ENCODE measurements at places on chromosomes 11 and 22. TPM values are rescaled to one million over a fixed set of nuclear protein-coding genes. Genes with fewer than 3 reads are reported as not detected.

ANO5 gene
- total RNA-seq = under 0.01 TPM

TPH1 gene
- total RNA-seq = not detected

TCIRG1 gene
- total RNA-seq = 109 TPM

PAMR1 gene
- total RNA-seq = 219 TPM

GRM5 gene
- total RNA-seq = not detected

GRAP2 gene
- total RNA-seq = not detected

CEP126 gene
- 1.5 TPM for total RNA-seq

LDHAL6A gene
- total RNA-seq = not detected

TMEM191B gene
- 0.47 TPM for total RNA-seq

CSRP3 gene
- total RNA-seq = not detected

OR52E8 gene
- total RNA-seq = not detected

CCDC73 gene
- total RNA-seq = not detected

MAFF gene
- total RNA-seq = 19.8 TPM

MRE11 gene
- total RNA-seq = 6.6 TPM

RIMBP3B gene
- 0.09 TPM for total RNA-seq

GVQW3 gene
- total RNA-seq = 0.47 TPM

PHETA2 gene
- 14.6 TPM for total RNA-seq

CELSR1 gene
- total RNA-seq = 1.1 TPM

SLC43A3 gene
- total RNA-seq = 32.3 TPM

TMEM86A gene
- total RNA-seq = 1.2 TPM

NCAM1 gene
- total RNA-seq = 17.3 TPM

YDJC gene
- 66.5 TPM for total RNA-seq

SLC22A12 gene
- total RNA-seq = not detected

KCTD21 gene
- total RNA-seq = 10.6 TPM

KCNJ11 gene
- total RNA-seq = not detected

TMA7B gene
- not detected for total RNA-seq

SLC29A2 gene
- 0.26 TPM for total RNA-seq

ACP2 gene
- total RNA-seq = 28.6 TPM

LARGE2 gene
- not detected for total RNA-seq

WBP2NL gene
- not detected for total RNA-seq

NOX4 gene
- total RNA-seq = 0.12 TPM

OR52A1 gene
- total RNA-seq = not detected

CRACR2B gene
- total RNA-seq = 0.70 TPM

ZBTB16 gene
- total RNA-seq = 49.4 TPM

SPTBN2 gene
- 0.85 TPM for total RNA-seq

FERMT3 gene
- 3.4 TPM for total RNA-seq

VSIG10L2 gene
- total RNA-seq = not detected

SPCS2 gene
- 25.9 TPM for total RNA-seq

RNASEH2C gene
- 52.8 TPM for total RNA-seq

LZTR1 gene
- total RNA-seq = 29.5 TPM

SCN4B gene
- total RNA-seq = not detected

IGF2 gene
- 549 TPM for total RNA-seq

DERL3 gene
- total RNA-seq = under 0.01 TPM

SCGB2A2 gene
- total RNA-seq = not detected

OR8A1 gene
- not detected for total RNA-seq

OR8G5 gene
- total RNA-seq = not detected

NXF1 gene
- 38.2 TPM for total RNA-seq

C22orf23 gene
- total RNA-seq = not detected

APOA1 gene
- 6.9 TPM for total RNA-seq
